ENCODE measurements at places on chromosomes 4 and X. TPM values are rescaled to one million over a fixed set of nuclear protein-coding genes. Genes with fewer than 3 reads are reported as not detected.

The SH2D1A gene
- total RNA-seq = 42.1 TPM

The FAM9B gene
- not detected for total RNA-seq

The AGA gene
- total RNA-seq = 27.4 TPM

The MAB21L2 gene
- total RNA-seq = not detected

The CCDC158 gene
- total RNA-seq = not detected

The MAGEA12 gene
- not detected for total RNA-seq

The RTL3 gene
- total RNA-seq = not detected

The FOXO4 gene
- 12.7 TPM for total RNA-seq

DNA sequence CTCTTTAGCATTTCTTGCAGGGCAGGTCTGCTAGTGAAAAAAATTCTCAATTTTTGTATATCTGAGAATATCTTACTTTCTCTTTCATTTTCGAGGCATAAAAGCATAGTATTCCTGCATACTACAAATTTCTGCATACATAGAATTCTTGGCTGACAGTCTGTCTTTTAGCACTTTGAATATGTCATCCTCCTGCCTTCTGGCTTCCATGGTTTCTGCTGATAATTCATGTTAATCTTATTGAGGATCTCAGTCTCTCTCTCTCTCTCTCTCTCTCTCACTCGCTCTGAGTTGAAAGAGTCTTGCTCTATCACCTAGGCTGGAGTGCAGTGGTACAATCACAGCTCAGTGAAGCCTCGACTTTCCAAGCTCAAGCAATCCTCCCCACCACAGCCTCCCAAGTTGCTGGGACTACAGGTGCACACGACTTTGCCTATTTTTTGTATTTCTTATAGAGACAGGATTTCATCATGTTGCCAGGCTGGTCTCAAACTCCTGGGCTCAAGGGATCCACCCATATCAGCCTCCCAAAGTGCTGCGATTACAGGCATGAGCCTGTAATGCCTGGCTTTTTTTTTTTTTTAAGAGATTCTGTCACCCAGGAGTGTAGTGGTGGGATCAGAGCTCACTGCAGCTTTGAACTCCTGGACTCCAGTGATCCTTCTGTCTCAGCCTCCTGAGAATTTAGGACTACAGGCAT is 161.3 kb downstream of the FNIP2 start:
- H3K27me3 ChIP-seq = no peaks in the 10 kb centered on the region
- no peaks in the 10 kb centered on the region for H3K36me3 ChIP-seq
- no peak for DNase-seq
- H3K4me3 ChIP-seq = peak overlapping the region; percentile 2

- no peak overlapping the region for H3K4me3 ChIP-seq
- H3K27ac ChIP-seq = no peak overlapping the region
- peaks cover 3% of the 10 kb centered on the region for H3K4me1 ChIP-seq
- peaks cover 23% of the 10 kb centered on the region for H3K36me3 ChIP-seq
Measured at GRCh38 chrX:47172549-47172948, 21.1 kb upstream of the UBA1 start.

DNA sequence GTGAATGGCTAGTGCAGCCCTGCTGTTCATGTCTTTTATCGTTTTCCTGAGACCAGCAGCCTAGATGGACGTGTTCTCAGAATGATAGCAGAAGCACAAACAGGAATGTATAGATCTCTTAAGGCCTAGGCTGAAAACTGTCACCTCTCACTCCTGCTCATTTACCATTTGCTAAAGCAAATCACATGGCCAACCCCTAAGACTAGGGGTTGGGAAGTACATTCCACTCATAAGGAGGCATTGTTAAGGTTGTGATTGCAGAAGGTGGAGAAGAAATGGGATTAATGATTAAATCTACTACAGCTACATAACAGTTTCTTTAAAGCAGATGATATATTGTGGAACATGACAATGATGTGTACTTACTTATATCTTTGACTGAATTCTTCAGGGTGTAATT is 536.8 kb upstream of the FTHL17 start:
- H3K4me3 ChIP-seq = no peak overlapping the region
- no peak for DNase-seq
- H3K27ac ChIP-seq = no peak overlapping the region
- no peaks in the 10 kb centered on the region for H3K36me3 ChIP-seq
- no peaks in the 10 kb centered on the region for H3K4me1 ChIP-seq
- H3K27me3 ChIP-seq = no peaks in the 10 kb centered on the region

DNA sequence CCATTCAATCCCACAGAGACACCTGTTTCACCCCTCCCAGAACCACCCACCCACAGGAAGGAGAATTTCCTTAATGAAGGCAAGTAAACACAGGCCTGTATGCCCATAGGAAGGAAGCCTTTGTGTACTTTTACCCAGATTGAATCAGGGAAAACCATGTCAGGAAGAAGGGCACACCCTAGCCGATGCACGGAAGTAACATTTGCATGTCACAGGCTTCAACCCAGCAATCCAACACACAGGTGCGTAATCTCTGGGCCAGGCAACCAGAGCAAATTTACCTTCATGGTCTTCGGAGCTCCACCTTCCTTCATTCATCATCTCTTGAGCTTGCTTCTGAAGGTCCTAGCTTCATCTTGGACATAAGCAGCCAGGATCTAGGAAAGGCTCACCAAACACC is 206.3 kb downstream of the SHROOM3 start:
- no peaks in the 10 kb centered on the region for H3K4me1 ChIP-seq
- H3K4me3 ChIP-seq = no peak overlapping the region
- no peak for DNase-seq
- H3K27me3 ChIP-seq = peaks cover 20% of the 10 kb centered on the region
- no peak overlapping the region for H3K27ac ChIP-seq
- H3K36me3 ChIP-seq = no peaks in the 10 kb centered on the region

DNA sequence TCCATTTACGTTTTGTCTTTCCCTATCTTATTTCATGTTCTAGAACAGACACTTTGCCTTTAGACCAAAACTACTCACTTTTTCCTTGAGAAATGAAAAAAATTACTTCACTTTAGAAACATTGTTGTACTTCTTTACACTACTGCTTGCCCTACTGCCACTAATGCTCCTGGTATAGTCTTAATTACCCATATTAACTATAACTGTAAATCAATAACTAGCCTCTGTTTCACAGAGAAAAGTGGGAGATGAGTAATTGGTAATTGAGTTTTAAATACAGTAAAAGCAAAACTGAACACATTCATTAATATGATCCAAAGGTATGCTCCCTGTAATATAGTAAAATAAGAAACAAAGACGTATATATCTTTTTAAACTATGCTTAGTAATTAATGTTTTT is 111.1 kb upstream of the JADE1 start:
- no peak overlapping the region for H3K27ac ChIP-seq
- no peaks in the 10 kb centered on the region for H3K36me3 ChIP-seq
- no peak for DNase-seq
- no peaks in the 10 kb centered on the region for H3K4me1 ChIP-seq

- H3K4me1 ChIP-seq = no peaks in the 10 kb centered on the region
- no peak overlapping the region for H3K4me3 ChIP-seq
- DNase-seq = no peak
- no peaks in the 10 kb centered on the region for H3K36me3 ChIP-seq
- peaks cover 8% of the 10 kb centered on the region for H3K27me3 ChIP-seq
- no peak overlapping the region for H3K27ac ChIP-seq
Measured at GRCh38 chr4:99645638-99646037, 12.0 kb downstream of the C4orf54 start.

GRCh38 chr4:186764457-186764856 is 40.8 kb upstream of the FAT1 start:
- H3K27ac ChIP-seq = no peak overlapping the region
- no peaks in the 10 kb centered on the region for H3K27me3 ChIP-seq
- H3K36me3 ChIP-seq = no peaks in the 10 kb centered on the region
- no peaks in the 10 kb centered on the region for H3K4me1 ChIP-seq
- no peak overlapping the region for H3K4me3 ChIP-seq

- H3K27ac ChIP-seq = no peak overlapping the region
- no peaks in the 10 kb centered on the region for H3K27me3 ChIP-seq
- H3K4me1 ChIP-seq = no peaks in the 10 kb centered on the region
- no peak for DNase-seq
Measured at GRCh38 chrX:118630848-118631247, 96.6 kb upstream of the IL13RA1 start.

GRCh38 chrX:2707334-2707760 is 16.3 kb downstream of the CD99 start:
- peak overlapping the region; percentile 37 for H3K4me3 ChIP-seq
- H3K36me3 ChIP-seq = peaks cover 47% of the 10 kb centered on the region
- no peaks in the 10 kb centered on the region for H3K27me3 ChIP-seq
- DNase-seq = peak; percentile 72
- H3K4me1 ChIP-seq = peaks cover 86% of the 10 kb centered on the region

GRCh38 chrX:10168226-10168625 is 11.5 kb downstream of the CLCN4 start:
- no peak overlapping the region for H3K27ac ChIP-seq
- no peak for DNase-seq
- peaks cover 6% of the 10 kb centered on the region for H3K27me3 ChIP-seq

- no peak for DNase-seq
- peaks cover 4% of the 10 kb centered on the region for H3K36me3 ChIP-seq
- H3K4me1 ChIP-seq = peaks cover 7% of the 10 kb centered on the region
Measured at GRCh38 chrX:70477734-70478075, 33.1 kb downstream of the DLG3 start.

DNA sequence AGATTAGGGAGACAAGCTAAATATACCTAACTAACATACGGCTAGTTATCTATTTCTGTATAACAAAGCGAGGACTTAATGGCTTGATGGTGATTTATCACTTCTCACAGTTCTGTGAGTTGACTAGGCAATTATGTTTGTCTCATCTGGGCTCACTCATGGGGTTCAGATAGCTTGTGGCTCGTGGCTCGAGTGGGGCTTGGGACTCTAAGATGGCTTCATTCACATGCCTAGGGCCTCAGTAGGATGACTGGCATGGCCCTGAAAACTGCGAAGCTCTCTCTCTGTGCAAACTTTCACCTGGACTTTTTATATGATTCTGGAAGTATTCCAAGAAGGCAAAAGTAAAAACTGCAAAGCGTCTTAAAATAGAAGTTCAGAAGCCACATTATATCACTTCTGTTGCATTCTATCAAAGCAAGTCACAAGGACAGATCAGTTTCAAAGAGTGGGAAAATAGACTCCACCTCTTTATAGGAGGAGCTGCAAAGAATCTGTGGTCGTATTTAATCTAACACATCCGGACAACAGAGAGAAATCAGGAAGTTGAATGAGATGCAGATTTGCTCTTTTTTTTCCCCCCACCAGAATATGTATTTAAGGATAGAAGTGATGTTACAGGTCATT is 491.2 kb downstream of the INPP4B start:
- no peak for DNase-seq
- no peaks in the 10 kb centered on the region for H3K27me3 ChIP-seq
- H3K4me1 ChIP-seq = peaks cover 76% of the 10 kb centered on the region
- H3K27ac ChIP-seq = peak overlapping the region; percentile 70
- H3K4me3 ChIP-seq = peak overlapping the region; percentile 23

DNA sequence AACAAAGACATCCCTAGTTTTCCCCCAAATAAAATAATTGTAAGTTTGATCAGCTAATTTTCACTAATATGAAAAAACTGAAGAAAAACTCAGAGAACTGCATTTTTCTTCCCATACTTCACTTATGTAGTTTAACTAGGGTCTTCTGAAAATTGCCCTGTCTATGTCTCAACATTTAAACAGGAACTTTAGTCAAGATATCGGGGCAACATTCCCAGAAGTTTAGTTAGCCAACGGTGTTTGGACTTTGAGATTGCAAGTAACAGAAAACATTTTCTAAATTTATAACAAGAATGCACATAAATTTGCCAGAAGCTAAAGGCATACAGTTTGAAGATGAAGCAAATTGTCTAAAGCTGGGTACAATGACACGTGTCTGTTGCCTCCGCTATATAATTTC is 201.1 kb downstream of the ARAP2 start:
- H3K36me3 ChIP-seq = no peaks in the 10 kb centered on the region
- no peaks in the 10 kb centered on the region for H3K27me3 ChIP-seq
- no peaks in the 10 kb centered on the region for H3K4me1 ChIP-seq
- DNase-seq = no peak
- no peak overlapping the region for H3K4me3 ChIP-seq

- peaks cover 2% of the 10 kb centered on the region for H3K36me3 ChIP-seq
- no peak for DNase-seq
- H3K4me1 ChIP-seq = peaks cover 3% of the 10 kb centered on the region
- no peak overlapping the region for H3K27ac ChIP-seq
- H3K27me3 ChIP-seq = peaks cover 6% of the 10 kb centered on the region
Measured at GRCh38 chr4:77636902-77637301, 31.3 kb downstream of the CXCL13 start.

GRCh38 chr4:67320645-67321044 is 224.7 kb downstream of the CENPC start:
- no peak overlapping the region for H3K4me3 ChIP-seq
- no peak overlapping the region for H3K27ac ChIP-seq
- H3K27me3 ChIP-seq = no peaks in the 10 kb centered on the region
- DNase-seq = no peak

DNA sequence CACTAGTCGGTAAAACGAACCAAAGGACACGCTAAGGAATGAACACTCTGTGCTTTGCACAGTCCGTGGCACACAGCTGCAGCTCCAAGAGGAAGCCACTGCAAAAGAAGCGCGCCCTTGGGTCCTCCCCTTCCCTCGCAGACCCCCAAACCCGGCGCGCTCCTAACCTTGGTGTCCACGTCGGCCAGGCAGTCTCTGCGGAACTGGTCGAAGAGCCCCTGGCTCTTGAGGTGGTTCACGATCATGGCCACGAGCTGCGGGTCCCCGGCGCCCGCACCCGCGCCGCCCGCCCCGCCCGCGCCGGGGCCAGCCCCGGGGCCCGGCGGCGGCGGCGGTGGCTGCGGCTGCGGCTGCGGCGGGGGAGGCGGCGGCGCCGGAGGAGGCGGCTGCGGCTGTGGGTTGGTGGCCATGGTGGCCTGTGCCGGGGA is 333 bp downstream of the BOD1L1 start:
- H3K4me1 ChIP-seq = peaks cover 32% of the 10 kb centered on the region

- H3K36me3 ChIP-seq = no peaks in the 10 kb centered on the region
- no peak overlapping the region for H3K27ac ChIP-seq
- H3K27me3 ChIP-seq = no peaks in the 10 kb centered on the region
- no peak overlapping the region for H3K4me3 ChIP-seq
- DNase-seq = no peak
Measured at GRCh38 chrX:103446665-103447302, 70.4 kb downstream of the BEX3 start.

GRCh38 chrX:123424546-123424945 is 240.5 kb downstream of the GRIA3 start:
- no peaks in the 10 kb centered on the region for H3K36me3 ChIP-seq
- no peaks in the 10 kb centered on the region for H3K4me1 ChIP-seq
- H3K27me3 ChIP-seq = no peaks in the 10 kb centered on the region
- no peak overlapping the region for H3K4me3 ChIP-seq
- H3K27ac ChIP-seq = no peak overlapping the region

DNA sequence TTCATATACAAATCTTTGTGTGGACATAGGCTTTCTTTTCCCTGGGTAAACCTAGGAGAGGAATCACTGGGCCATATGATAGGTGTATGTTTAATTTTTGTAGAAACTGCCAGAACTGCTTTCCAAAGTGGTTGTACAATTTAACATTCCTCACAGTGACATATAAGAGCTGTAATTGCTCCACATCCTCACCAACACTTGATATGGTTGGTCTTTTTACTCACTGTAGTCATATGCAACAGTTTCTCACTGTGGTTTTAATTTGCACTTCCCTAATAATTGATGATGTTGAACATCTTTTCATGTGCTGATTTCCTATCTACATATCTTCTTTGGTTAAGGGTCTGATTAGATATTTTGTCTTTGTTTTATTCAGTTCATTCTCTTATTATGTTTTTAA is 24.5 kb upstream of the PAPSS1 start:
- H3K27me3 ChIP-seq = peaks cover 21% of the 10 kb centered on the region
- no peak overlapping the region for H3K4me3 ChIP-seq
- no peak overlapping the region for H3K27ac ChIP-seq
- no peaks in the 10 kb centered on the region for H3K4me1 ChIP-seq
- no peaks in the 10 kb centered on the region for H3K36me3 ChIP-seq
- DNase-seq = no peak
